ENCODE measurements at places on chromosomes 6 and 20. TPM values are rescaled to one million over a fixed set of nuclear protein-coding genes. Genes with fewer than 3 reads are reported as not detected.
A peak's percentile ranks its signal among the peaks of the same experiment; 100 is the strongest.

The HLA-DRB1 gene
- total RNA-seq = not detected

The HCRTR2 gene
- total RNA-seq = not detected

- no peaks in the 10 kb centered on the region for H3K27me3 ChIP-seq
- H3K4me1 ChIP-seq = no peaks in the 10 kb centered on the region
Observed at GRCh38 chr6:109039795-109040194, 54.9 kb downstream of the SESN1 start.

DNA sequence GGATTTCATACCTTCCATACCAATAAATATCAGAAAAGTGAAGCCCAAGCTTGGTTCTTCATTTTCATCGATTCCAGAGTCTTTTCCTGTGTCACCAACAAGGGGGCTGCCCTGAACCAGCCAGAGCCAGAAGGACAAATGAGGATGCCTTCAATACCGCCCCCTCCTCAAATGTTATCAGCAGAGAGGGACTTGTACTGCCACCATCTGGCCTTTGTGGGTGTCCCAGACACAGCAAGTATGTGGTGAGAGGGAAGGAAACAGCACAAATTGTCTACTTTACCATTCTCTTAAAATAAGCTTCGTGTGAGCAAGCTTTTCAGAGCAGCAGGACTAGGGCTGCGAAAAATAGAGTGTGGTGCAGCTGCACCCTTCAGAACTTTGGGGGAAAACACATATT, 165.3 kb downstream of the SOBP start:
- DNase-seq = no peak
- no peak overlapping the region for H3K4me3 ChIP-seq
- H3K27ac ChIP-seq = no peak overlapping the region
- no peaks in the 10 kb centered on the region for H3K36me3 ChIP-seq
- no peaks in the 10 kb centered on the region for H3K27me3 ChIP-seq

The OXT gene
- not detected for total RNA-seq

The SLC22A3 gene
- total RNA-seq = 0.47 TPM

The BANF2 gene
- total RNA-seq = not detected

The SIRPB2 gene
- 0.52 TPM for total RNA-seq

GRCh38 chr20:45780159-45780558, 11.5 kb downstream of the WFDC3 start:
- no peaks in the 10 kb centered on the region for H3K27me3 ChIP-seq
- peaks cover 69% of the 10 kb centered on the region for H3K4me1 ChIP-seq
- H3K4me3 ChIP-seq = no peak overlapping the region
- peak overlapping the region; percentile 99 for H3K27ac ChIP-seq

DNA sequence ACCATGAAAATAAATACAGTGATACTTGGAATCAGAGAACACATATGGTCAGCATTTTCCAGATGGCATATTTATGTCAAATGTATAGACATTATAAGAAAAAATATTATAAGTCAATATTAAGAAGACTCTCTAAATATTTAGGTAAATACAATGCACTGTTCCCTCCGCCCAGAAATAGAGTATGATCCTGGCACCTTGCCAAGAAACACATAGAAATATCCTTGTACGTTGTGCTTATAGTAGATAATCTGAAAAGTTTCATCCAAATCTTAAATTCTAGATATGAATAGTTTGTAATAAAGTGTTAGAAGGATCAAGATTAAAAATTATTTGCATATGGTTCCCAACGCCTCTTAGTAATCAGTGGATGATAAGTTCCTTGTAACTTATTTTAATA, 645.8 kb upstream of the GJE1 start:
- H3K27ac ChIP-seq = no peak overlapping the region
- no peaks in the 10 kb centered on the region for H3K27me3 ChIP-seq
- H3K4me3 ChIP-seq = no peak overlapping the region
- no peak for DNase-seq
- H3K4me1 ChIP-seq = peaks cover 19% of the 10 kb centered on the region
